ENCODE measurements at places on chromosomes 1 and 21.

DNA sequence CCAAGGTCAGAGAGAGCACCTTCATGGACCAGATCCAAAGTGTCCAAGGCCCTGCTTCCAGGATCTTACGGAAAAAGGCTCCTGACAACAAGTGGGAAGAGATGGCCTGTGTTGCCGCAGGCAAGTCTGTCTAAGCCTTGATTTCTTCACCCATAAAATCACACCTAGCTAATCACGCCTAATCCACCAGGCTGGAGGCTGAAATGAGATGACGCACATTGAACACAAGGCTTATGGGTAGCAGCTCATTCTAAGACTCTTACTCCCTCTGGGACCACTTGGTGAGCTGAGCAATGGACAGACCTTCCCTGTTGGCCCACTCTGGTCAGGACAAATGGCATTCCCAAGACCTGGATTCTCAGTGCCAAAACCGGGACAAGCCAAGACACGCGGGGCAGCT lies 38.2 kb downstream of the GRIK3 start:
- DNase-seq = no peak

DNA sequence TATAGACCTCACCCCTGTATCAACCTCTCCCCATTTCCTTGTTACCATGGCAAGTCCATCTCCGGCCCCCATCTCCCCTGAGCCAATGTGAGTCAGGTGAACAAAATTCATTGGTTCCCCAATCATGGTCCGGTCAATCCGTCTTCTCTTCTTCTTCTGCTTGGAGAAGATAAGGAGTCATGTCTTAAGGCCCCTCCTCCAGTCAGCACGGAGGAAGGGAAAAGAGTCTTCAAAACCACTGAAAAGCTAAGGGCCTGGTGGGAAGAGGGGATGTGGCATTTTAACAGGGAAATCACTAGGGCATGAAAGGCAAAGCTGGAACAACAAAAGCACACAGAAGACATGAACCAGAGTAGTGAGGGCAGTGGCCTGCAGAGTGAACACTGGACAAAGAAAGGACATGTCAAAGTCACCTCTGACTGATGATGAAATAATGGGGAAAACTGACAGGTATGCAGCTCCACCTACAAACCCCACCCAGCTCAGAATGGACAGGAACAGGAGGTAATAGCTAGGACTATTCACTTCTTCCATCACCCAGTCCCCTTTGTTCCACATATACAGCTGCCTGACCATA lies 4.4 kb downstream of the CDC42SE1 start:
- DNase-seq = no peak

GRCh38 chr1:3987669-3988235 lies 87.7 kb upstream of the C1orf174 start:
- no peak for DNase-seq

GRCh38 chr1:207603777-207604176 lies 41.2 kb upstream of the CR1L start:
- DNase-seq = no peak

GRCh38 chr21:32207406-32207716 lies 71.5 kb downstream of the MIS18A start:
- DNase-seq = no peak

- DNase-seq = no peak
Observed at GRCh38 chr1:91948501-91949355, 473 bp upstream of the BRDT start.

DNA sequence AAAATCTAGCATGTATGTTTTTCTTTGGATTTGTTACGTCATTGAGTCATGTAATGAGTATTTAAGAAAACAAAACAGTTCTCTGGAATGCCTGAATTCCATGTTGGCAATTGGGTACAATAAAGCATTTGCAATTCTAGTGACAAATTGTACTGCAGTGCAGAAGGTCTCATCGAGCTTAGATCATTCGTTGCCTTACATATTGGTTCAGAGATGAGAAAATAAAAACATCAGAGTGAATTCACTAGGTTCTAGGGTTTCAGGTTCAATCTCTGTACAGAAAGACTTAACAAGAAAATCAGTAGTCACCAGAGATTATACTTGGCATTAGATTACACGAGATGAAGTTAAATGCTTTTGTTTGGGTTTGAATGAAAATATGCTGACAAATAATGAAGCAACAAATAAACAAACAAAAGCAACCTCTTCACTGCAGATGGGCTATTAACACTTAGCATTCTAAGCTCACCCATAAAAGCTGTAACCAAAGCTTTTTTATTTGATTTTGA lies 124.7 kb downstream of the RYR2 start:
- no peak for DNase-seq

DNA sequence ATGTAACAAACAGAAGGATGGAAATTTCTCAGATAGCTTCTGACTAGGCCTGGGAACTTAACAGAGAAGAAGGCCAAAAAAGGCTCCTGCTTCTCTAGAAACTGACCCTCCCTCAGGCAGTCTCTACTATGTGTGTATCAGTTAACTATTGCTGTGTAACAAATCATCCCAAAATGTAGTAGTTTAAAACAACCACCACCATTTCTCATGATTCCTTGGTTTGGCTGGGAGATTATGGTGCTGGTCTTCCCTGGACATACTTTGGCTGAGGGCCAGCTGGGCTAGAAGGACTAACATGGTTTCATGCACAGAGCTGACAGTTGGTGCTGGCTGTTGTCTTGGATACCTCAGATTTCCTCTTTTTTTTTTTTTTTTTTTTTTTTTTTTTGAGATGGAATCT lies 26.2 kb upstream of the CNN3 start:
- no peak for DNase-seq

DNA sequence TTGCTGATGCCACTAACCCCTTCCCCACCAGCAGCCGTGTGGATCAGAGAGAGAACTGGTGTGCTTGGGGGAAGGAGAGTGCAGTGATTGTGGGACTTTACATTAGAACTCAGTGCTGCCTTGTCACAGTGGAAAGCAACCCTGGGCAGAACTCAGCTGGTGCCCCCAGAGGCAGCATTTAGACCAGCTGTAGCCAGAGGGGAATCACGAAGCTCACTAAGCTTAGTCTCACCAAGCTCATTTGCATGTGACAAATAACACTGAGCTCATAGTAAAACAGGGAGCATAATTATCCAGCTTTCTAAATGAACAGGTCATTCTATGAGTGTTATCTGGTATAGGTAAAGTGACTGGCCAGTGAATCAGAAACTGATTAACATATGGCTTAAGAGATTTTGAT lies 9.8 kb upstream of the SMAP2 start:
- no peak for DNase-seq

GRCh38 chr1:59025201-59025600 lies 241.4 kb upstream of the JUN start:
- no peak for DNase-seq

DNA sequence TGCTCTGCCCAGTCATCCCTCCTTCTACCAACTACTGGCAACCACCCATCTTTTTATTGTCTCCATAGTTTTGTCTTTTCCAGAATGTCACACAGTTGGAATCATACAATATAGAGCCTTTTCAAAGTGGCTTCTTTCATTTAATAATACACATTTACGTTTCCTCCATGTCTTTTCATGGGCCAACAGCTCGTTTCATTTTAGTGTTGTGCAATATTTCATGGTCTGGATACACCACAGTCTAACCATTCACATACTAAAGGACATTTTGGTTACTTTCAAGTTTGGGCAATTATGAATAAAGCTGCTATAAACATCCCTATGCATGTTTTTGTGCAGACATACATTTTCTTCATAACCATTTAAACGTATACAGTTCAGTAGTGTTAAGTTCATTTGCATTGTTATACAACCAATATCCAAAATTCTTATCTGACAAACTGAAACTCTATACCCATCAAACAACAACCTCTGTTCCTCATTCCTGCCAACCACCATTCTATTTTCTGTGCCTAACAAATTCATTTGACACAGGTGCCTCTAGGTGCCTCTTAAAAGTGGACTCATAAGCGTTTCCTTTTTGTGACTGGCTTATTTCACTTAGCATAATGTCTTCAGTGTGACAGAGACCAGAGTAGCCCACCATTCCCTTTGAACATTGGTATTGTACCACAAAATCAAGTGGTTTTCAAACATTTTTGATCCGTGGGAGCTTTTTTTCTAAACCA lies 138.1 kb downstream of the NR5A2 start:
- no peak for DNase-seq

DNA sequence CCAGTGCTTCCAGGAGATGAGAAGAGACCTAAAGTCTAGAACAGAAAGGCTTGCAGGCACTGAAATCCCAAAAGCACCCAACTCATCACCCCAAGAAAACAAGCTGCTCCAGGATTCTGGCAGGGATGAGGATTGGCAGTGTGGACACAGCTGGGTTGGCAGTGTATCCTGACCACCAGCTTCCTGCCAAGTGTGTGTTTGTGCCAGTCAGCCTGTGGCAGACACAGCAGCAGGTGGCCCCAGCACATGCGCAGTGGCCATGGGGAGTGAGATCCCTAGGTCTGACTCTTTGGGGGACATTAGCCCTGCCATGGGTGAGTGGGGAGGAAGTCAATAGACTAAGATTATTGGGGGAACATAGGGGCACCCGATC lies 8.7 kb upstream of the SNAPIN start:
- DNase-seq = no peak

DNA sequence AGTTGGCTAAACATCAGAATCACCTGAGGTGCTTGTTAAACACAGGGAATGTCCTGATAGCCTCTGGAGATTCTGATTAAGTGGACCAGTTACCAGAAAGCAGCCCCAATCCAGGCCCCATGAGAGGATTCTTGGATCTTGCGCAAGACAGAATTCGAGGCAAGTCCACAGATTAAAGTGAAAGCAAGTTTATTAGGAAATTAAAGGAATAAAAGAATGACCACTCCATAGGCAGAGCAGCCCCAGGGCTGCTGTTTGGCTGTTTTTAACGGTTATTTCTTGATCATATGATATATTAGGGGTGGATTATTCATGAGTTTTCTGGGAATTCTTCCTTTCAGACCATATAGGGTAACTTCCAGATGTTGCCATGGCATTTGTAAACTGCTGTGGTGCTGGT lies 176.2 kb downstream of the ROR1 start:
- DNase-seq = no peak

DNA sequence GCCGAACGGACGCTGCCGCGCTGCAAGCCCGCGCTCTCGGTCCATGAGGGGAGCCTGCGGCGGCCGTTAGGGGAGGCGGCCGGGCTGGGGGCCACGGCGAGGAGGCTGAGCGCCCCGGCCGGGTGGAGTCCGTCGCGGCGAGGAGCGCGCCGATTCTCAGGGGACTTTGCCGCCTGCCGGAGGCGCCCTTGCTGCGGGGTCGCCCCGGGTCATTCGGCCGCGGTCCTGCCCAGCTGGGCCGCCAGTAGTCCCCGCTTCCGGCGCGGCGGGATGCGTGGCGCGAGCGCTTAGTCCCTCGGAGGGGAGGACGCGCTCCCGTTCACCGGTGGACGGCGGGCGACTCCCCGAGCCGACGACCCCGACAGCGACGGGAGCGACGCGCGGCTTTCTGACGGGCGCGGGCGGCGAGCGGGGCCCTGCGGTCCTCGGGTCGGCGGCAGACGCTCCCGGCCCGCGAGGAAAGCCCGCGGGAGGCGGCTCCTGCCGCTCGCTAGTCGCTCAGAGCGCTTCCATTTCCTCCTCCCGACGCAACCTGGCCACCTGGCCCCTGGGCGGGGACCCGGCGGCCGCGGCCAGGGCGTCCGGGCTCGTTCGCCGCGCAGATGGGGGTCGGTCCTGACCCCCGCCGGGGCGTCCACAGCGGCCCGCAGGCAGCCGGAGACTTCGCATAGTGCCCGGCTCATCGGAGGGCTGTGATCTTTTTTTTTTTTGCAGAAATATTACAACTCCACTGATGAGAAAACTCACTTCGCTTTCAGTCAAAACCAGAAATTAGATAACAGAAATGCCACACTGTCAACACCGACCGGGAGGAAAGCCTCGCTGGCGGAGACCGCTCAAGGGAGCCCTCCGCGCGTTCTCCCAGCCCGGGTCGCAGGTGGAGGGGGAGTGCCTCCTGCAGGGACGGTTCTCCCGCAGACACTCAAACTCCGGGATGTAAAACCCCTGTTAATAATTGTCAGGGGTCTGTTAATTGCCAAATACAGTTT lies 641 bp upstream of the ZBTB21 start:
- DNase-seq = no peak

DNA sequence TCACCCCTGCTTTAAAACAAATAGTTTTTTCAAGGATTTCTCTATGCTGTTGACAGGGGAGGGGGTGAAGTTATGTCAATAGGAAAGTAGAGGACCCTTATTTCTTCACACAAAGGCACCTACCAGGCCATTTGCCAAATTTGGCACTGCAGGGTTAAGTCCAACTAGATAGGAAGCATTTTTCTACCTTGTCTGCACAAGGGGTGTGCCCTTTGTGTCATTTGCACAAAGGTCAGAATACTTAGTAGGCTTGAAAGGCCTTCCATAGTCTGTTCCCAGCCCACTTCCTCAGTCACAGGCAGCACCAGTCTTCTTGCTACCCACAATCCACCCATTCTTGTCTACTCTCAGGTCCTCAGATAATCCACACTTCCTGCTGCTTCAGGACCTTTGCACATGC lies 7.0 kb downstream of the TACSTD2 start:
- no peak for DNase-seq

DNA sequence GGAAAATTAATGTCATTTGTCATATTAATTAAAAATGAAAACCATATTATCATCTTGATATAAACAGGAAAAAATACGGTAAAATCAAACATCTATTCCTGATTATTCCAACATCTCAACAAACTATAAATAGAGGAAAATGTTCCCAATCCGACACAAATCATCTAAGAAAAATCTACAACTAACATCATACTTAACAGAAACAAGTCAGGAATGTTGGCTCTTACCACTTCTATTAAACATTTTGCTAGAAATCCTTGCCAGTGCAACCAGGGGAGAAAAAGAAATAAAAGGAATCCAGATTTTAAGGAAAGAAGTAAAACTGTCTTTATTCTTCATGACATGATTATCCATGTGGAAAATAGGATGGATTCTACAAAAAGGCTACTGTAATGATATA lies 77.0 kb upstream of the IRF2BP2 start:
- DNase-seq = no peak

All from KG1 (cell line).